HT1080 (cell line): ENCODE measurements at places on chromosomes 5 and 9.

DNA sequence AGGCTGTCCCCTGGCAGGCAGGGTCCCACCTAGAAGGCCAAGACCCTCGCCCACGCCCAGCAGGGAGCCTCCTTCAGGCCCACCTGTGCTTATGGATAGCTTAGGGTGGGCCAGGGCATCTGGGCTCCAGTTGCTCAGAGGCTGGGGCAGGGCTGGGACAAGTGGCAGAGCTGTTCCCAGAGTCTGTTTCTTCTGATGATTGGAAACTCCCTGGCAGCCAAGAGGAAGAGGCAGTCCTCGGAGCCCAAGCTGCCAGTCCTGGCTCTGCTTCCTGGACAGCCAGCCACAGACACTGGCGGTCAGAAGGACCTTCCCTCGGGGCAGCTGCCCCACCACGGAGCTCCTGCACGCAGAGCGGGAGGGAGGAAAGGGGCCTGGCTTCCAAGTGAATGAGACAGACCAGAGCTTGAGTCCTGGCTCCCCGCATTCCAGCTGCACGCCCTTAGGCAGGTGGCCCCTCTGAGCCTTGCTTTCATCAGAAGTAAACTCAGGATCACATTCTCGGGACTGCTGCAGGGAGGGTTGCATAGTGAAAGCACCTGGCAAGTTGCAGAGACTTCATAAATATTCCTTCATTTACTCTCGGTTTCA lies 37.9 kb upstream of the GABRP start:
- DNase-seq = peak; percentile 19

DNA sequence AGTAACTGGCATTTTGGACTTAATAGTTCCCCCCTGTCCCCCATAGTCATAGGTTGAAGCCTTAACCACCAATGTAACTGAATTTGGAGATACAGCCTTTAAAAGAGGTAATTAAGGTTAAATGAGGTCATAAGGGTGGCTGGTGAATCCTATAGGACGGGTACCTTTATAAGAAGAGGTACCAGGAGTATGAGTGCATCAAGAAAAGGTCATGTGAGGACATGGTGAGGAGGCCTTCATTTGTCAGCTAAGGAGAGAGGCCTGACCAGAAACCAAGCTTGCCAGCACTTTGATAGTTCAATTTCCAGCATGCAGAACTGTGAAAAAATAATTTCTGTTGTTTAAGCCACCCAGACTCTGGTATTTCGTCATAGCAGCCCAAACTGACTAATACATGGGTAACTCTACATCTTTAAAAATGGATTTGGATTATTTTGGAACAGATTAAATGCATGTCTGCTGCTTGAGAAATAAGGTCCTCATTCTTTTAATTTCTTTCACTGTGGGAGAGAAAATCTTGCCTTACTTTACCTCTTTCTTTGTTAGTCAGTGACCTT lies 9.7 kb downstream of the RASA1 start:
- no peak for DNase-seq

DNA sequence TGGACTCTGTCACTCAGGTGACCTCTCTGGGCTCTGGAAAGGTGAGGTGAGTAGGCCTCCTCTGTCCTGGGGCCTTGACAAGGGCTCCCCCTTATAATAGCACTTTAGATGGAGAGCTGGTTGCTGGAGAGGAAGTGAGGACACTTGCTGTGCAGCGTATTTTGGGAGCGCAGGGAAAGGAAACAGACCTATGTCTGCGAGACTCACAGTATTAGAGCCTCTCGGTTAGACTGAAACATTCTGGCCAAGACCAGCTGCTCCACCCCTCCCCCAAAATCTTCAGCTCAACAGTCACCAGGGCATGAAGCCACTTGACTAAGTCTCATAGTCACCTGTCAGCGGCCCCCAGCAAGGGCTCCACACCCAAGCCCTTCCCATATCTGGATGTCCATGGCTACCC lies 213.6 kb downstream of the AGTPBP1 start:
- no peak for DNase-seq

DNA sequence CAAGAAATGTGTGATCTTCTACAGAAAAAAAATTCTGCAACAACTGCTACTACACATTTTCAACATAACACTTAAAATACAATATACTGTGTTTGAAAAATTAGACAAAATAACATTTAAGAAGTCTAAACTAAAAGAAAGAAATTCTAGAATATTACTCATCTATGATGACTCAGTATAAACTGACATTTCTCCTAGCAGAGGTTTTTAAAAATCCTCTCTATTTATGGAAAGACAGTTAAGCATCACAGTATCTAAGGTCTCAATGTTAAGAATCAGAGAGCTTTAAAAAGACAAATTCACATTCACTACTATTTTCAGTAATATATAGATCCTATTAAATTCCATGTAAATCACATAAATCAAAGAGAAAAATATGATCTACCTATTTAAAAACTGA lies 61.3 kb downstream of the NR2F1-AS1 start:
- no peak for DNase-seq

GRCh38 chr5:1971944-1972343 lies 89.2 kb upstream of the IRX4 start:
- DNase-seq = no peak

DNA sequence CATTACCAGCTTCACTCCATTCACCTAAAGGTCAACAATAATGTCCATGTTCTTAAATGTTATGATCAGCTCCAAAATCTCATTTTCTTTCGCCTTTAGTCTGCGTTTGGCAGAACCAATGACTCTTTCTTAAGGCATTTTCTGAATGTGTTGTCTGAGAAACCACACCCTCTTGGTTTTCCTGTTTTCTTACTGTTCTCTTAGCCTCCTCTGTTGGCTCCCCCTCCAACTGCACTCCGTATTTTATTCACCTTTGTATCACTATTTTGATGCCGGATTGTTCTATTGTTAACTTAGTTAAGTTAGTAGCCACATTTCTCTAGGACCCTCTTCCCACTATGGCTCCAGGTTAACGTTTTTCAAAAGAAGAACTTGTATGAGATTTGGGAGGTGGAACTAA lies 185.6 kb downstream of the DMAC1 start:
- peak; percentile 77 for DNase-seq

DNA sequence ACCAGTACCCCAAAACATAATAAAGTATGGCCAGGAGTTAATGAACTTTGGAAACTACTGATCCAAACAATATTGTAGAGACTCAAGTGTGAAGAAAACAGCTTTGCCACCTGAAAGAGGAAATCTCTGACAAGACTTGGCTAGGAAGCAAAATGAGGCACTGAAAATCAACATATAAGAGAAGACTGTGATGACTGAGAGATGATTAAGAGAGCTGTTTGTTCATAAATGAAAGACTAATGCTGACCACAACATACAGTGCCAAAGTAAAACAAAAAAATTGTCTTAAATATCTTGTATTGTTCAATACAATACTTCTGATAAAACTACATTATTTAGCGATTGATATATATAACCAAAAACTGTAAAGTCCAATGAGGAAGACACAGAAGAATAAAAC lies 7.2 kb downstream of the RC3H2 start:
- DNase-seq = no peak

DNA sequence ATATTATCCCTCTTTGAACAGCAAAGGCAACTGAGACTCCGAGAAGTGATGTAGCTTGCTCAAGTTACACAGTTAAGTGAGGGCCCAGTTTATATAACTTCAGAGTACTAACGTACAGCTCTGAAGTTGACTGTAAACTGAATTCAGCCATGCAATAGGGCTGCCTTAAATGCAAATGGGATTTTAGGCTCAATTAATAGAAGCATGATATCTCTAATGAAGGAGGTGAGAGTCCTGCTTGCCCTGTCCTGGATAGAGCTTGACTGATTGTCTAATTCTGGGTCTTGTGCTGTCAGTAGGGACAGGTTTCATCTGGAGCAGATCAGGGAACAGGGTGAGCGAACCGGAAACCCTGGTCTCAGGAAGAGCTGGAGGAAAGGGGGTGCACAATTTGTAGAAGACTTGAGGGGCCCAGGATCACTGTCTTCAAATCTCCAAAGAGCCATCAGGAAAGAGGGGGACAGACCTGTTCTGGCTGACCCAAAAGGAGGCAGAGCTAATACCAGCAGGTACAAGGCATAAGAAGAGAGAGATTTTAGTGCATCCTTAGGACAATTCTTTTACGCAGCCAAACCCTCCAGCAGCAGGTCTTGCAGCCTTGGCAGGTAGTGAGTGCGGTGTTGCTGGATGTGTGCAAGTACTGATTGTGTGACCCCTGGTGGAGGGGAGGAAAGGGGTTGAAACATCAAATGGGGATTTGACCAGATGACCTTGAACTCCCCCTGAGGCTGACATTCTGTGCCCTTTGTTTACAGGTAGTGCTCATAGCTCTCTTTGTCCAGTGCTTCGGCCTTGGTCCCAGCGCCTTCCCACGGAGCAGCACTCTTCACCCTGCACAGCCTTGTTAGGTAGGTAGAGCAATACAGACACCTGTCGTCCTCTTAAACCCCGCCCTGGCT lies 13.0 kb downstream of the GSN start:
- DNase-seq = no peak

GRCh38 chr9:7146582-7146981 lies 388.8 kb downstream of the KDM4C start:
- peak; percentile 36 for DNase-seq

DNA sequence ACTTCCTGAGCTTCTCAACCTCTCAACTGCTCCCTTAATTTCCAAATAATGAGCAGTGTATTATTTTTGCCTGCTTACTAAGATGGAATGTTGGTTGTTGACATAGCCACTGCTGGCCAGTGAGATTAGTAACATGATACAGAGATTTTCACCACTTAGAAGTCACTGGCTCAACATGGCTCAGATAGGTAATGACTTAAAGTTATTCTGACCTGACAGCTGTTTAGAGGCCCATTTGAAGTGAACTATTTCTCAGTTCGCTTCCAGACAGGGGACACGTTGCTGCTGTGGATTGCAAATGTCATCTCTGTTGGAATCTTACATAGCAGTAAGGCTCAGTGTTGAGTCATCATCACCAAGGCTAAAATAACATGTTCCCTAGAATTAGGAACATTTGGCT lies 490.2 kb downstream of the TLE4 start:
- peak; percentile 57 for DNase-seq

GRCh38 chr9:71924576-71924975 lies 13.1 kb downstream of the C9orf85 start:
- no peak for DNase-seq

- no peak for DNase-seq
Measured at GRCh38 chr5:67009028-67009427, 187.6 kb downstream of the CD180 start.

GRCh38 chr9:94140418-94140780 lies 56.1 kb downstream of the PTPDC1 start:
- DNase-seq = no peak

- no peak for DNase-seq
Measured at GRCh38 chr9:26527931-26528330, 364.7 kb downstream of the CAAP1 start.

DNA sequence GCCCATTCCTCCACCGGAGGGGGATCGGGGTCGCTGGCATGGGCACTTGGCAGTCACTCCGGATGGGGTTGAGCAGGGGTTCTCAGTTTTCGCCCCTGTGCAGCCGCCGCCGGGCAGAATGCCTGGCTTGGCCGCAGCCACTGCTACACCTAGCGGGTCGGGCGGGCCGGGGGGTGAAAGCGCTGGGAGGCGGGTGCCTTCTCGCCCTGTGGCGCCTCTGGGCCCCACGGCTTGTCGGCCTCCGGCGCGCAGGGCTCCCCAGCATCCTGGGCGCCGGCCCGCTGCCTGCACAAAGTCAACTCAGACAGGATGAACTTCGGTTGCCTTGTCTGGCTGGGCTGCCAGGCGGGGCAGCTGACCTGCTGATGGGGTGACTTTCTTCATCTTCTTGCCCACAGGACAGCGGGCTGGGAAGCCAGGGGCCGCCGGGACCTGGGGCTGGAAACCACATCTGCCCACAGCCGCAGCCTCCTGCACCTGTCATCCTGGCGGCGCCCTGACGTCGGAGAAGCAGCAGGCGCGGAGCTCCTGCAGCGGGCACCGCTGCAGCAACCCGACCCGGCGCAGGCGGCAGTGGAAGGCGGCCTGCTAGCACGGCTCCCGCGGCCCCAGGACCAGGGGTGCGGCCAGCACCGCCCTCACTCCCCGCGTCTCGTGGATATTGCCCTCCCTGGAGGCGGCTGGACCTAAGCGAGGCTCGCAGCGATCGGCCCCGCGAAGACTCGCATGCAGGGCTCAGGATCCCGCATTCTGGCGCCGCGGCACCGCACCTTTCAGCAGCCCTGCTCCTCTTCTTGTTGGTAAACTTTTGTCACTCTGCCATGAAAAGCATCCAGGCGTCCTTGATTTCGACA lies 1.3 kb upstream of the ANKRD18A start:
- DNase-seq = no peak

DNA sequence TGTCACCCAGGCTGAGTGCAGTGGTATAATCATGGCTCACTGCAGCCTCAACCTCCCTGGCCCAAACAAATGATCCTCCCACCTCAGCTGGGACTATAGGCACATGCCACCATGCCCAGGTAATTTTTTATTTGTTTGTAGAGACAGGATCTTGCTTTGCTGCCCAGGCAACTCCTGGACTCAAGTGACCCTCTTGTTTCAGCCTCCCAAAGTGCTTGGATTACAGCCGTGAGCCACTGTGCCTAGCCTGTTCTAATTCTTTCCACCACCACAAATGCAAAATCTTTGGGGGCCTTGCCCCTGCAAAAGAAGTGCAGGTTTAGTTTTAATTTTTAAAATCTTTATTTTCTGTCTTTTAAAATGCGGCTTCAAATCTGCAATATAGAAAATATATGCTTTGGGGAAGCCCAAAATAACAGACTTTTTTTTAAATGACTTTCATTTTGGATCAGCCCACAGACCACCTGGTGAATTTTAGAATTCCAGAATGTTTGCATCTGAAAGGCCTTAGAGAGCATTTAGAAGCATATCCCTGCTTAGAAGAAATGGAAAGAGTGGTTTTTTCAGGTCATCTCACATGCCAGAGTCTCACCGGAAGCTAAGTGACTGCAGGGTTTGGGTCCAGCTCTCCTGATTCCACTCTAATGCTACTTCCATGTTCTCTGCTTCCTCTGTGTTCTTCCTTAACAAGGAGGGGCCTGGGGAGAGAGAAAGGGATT lies 111.4 kb upstream of the FER start:
- DNase-seq = no peak

GRCh38 chr9:69573651-69574050 lies 98.5 kb downstream of the APBA1 start:
- DNase-seq = peak; percentile 74

- peak; percentile 47 for DNase-seq
Measured at GRCh38 chr5:42984307-42984706, 55.8 kb downstream of the ANXA2R start.

DNA sequence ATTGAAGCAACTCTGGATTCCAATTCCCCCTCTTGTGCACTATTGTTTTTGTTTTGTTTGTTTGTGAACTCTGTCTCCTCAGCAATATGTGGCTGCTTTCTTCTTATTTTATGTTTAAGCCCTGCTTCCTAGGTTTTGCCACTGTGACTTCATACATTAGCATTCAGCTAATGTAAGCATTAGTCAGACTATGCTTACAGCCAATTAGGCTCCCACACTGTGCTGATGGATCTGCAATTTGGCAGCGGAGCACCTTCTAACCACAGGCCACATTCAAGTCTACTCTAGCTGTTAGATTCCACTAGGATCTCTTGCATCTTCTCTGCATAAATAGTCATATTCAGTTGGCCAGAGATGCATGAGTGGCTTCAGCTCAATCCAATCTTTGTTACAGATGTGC lies 9.6 kb upstream of the BICD2 start:
- DNase-seq = peak; percentile 68

- no peak for DNase-seq
Measured at GRCh38 chr5:170305016-170305645, 7.6 kb upstream of the LCP2 start.
